Panc1 (cell line): ENCODE measurements at places on chromosomes 5 and 9. TPM values are rescaled to one million over a fixed set of nuclear protein-coding genes. Genes with fewer than 3 reads are reported as not detected.

The APBA1 gene
- total RNA-seq: 0.05 TPM

The ANKRA2 gene
- total RNA-seq: 6.7 TPM

The PPP1R2B gene
- 0.10 TPM for total RNA-seq

The SLC46A2 gene
- total RNA-seq: not detected

- peak; percentile 64 for DNase-seq
These were observed 70.8 kb upstream of the LPCAT1 start for GRCh38 chr5:1594357-1595106.

DNA sequence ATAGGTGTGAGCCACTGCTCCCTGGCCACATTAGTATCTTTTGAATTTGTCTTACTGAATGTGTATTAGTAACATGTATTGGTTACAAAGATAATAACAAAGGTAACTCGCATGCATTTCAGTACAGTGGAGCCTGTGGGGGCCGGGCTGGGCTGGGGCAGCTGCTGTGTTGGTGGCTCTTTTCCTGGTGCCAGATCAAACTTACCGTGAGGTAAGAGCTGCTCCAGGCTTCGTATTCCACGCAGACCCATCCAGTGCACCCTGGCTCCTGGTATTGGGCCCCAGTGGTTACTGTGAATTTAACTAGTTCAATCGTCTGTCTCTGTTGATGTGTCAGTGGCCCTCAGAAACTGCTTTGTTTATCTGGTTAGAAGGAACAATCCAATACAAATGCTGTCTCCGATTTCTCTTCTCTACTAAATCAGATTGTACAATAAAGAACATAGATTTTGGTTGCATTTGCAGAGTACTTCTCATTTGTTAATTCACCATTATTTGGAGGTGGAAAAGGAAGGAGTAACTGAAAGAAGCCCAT lies 15.6 kb downstream of the PRRC2B start:
- DNase-seq: no peak

- no peak for DNase-seq
These were observed 65.1 kb upstream of the PTCH1 start for GRCh38 chr9:95581900-95582299.

- DNase-seq: no peak
These were observed 44.7 kb upstream of the OTP start for GRCh38 chr5:77683171-77683732.

- no peak for DNase-seq
These were observed 11.3 kb downstream of the FOXD1 start for GRCh38 chr5:73437101-73437776.

DNA sequence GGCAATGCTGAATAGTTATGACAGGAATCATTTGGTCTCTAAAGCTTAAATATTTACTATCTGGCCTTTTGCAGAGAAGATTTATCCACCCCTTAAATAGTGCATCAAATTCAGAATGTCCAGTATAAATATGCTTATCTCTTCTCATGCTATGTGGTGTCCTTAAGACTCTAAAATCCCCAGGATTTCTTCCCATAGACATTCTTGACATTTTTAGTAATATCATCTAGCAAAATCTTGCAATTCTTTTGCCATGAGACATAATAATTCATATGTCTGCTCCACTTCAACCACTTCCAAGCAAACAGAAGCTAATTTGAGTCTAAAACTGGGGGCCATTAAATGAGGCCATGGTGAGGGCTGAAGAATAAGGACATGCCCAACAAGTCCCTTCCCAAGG lies 1923.4 kb upstream of the CDH9 start:
- no peak for DNase-seq
